Activated CD4-positive, alpha-beta T cell treated with anti-CD3 and anti-CD28 coated beads, Interleukin-10, Interleukin-2, amounts not matched to agents 100 ng/mL and 50 ng/mL, durations not matched to agents 16 hours and 8 hours (primary cell): ENCODE measurements at places on chromosomes 2 and 18.

DNA sequence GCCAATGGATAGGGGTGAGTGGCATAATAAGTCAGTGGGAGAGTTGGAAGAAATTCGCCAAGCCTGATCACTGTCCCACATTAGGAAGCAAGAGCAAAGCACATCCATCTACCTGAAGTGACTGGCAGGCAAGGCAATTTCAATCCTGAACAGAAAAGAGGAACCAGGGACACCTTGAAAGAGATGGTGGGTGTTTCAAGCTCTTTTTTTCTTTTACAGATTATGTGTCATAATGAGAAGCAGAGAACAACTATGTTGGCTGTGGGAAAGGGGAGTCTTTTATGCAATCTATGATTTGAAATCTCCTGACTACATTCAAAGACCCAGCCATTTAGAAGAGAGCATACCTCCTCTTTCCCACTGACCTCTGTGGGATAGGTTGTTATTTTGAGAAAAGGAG, 63.5 kb downstream of the TGIF1 start:
- no peak for DNase-seq

DNA sequence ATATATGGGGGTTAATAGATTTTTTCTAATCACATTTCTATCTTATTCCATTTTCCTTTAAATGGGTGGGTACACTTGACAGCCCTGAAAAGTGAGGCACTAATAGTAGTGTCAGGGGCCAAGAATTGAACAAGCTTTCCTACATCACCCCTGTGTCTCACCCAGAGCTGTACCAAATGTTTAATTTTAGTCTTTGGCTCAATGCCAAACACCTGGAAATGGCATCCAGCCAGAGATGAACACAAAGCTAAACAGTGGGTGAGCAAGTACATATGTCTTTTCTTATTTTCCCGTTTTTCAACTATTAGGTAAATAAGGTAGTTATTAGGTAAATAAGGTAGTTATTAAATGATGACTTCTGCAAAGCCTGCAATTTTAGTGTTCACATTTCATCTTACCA, 276.3 kb upstream of the ERBB4 start:
- DNase-seq = no peak

- no peak for DNase-seq
These were observed 64.1 kb downstream of the CPS1 start for GRCh38 chr2:210620456-210620855.

GRCh38 chr2:99554238-99554637, 64.4 kb upstream of the REV1 start:
- no peak for DNase-seq

DNA sequence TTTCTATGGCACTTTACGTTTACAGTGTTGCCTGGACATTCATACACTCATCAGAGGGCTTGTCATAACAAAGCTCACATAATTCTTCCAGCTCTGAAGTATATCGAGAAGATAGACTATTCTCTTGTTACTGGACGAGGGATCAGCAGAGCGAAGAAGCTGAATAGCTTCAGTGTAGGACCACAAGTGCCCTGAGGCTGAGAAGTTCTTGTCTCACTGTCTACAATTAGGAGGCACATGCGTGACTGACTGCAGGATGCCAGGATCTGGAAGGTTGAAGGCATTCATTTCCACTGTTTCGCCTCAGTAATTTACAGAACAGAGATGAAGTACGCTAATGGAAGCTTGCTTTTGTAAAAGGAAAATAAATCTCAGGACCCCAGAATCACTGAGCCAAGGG, 9.6 kb downstream of the SH3YL1 start:
- no peak for DNase-seq

DNA sequence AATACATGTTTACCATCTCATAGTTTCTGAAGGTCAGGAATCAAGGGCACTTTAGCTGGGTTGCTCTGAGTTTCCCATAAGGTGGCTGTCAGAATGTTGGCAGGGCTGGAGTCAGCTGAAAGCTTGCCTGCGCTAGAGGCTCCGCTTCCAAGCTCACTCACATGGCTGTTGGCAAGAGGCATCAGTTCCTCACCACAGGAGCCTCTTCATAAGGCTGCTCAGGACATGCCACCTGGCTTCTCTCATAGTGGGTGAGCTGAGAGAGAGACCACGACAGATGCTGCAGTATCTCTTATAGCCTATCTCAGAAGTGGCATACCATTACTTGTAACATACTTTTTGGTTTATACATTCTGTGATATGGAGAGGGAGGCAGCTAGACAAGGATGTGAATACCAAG, 7.2 kb downstream of the HADHB start:
- no peak for DNase-seq

DNA sequence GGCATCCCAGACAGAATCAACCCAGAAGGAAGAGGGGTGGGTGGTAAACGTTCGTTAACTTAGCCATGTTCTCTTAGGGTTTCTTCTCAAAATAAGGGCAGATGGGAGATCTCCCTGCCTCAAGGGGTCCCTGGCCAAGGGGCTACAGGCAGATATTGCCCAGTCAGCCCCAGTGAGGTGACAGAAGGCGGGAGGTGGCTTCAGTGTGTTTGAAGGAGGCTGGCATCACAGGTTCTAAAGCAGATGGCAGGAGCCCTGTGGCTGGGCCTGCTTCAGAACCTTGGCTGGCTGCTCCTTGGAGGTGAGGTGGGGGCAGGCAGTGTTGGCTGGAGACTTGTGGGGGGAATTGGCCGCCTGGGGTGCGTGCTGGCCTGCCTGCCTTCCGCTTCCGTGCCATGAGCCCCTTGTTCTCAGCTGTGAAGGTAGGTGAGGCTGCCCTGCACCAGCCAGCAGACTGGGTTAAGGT, 23.5 kb downstream of the HPCAL1 start:
- no peak for DNase-seq

DNA sequence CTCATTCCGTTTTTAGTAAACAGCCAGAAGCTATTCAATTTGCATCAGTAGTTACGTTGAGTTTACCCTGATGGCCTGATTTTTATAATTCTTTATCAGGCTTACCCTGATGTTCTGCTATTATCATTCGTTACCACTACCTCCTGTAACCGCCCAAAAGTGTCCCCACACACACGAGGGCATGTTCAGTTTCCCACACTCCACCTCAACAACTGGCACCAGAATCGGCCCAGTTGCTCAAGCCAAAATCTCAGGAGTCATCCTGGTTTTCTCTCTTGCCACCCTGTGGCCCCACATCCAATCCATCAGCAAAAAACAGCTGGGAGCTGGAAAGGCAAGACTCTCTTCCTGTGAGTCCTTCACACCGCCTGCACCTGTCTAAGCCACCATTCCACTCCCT, 102.9 kb upstream of the RAB6C start:
- DNase-seq = no peak

GRCh38 chr18:25231327-25231691, 120.7 kb downstream of the ZNF521 start:
- no peak for DNase-seq
